ENCODE measurements at places on chromosomes 7 and 10.

- no peak for DNase-seq
Observed at GRCh38 chr10:99449023-99449422, 18.6 kb upstream of the GOT1 start.

DNA sequence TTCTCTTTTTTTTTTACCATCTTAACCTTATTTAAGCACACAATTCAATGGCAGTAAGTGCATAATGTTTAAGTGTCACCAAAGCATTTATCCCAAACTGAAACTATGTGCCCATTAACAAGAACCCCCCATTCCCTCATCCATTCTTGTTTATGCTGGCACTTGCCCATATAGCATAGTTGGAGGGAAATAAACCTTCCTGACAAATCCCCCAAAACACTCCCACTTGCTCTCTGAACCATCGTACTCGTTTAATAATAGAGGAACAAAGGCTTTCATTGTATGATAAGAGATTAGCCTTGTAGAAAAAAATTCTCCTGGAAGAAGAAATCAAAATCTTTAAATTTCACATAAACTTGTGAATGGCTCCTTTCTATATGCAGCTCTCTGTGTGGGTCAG is 26.4 kb upstream of the KCNMA1 start:
- DNase-seq, result no peak

GRCh38 chr7:42448901-42449300 is 211.9 kb upstream of the GLI3 start:
- DNase-seq, result no peak

GRCh38 chr7:72055426-72055825 is 356.7 kb downstream of the CALN1 start:
- no peak for DNase-seq

DNA sequence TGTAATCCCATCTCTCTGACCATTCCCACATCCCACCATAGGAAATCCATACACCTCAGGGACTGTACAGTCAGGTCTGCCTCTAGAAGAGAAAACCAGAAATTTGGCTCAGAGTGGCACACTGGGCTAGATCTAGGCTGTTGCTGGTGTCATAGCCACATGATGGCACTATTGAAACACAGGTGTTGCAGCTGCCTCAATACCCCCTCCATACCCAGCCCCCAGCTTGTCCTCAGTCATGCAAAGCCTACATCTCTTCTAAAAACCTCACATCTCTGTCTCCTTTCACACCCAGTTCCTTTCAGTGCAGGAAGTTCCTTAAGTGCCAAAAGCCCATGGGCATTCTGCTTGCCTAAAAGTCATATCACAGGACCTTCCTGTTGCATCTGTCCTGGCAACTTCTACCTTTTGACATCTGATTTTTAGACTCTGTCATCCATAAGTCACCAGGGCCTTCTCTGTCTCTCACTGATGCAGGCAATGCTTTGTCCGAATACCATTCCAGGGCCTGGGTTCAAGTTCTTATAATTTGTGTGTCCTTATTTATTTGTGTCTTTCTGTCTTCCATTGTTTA is 27.0 kb upstream of the HIBADH start:
- DNase-seq, result no peak

DNA sequence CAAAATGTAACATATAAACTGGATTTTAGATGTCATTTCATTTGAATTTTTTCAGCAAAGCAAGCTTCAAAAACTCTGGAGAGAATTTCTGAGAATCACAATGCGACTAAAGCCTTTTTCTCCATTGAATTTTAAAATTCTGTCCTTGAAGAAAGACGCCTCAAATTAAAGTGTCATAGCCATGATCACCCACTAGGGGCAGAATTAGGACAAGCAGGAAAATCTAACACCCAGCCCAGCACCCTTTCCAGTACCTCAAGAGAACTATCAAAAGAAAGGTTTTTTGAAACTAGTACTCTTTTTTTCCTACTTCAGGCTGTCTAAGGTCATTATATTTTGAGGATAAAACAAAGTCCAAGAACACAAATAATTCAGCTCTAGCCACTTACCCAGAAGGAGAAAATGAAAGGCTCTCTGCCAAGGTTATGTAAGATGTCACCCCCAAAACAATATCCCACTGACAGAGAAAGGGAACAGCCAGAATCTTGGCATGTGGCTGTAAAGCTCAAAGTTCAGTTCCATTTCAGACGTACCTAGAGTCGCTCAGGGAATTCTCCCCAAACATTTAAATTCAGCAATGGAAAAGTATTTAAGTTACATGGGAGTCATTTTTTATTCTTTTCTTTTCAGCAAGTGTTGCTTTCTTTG is 299.4 kb downstream of the SNX13 start:
- DNase-seq, result no peak

Measured in activated CD8-positive, alpha-beta memory T cell treated with anti-CD3 and anti-CD28 coated beads for 24 hours (primary cell).